ENCODE measurements at places on chromosomes 6 and 20. TPM values are rescaled to one million over a fixed set of nuclear protein-coding genes. Genes with fewer than 3 reads are reported as not detected.

The HLA-F gene
- total RNA-seq = 6.6 TPM

- DNase-seq = no peak
Observed at GRCh38 chr6:19795211-19795610, 42.0 kb upstream of the ID4 start.

DNA sequence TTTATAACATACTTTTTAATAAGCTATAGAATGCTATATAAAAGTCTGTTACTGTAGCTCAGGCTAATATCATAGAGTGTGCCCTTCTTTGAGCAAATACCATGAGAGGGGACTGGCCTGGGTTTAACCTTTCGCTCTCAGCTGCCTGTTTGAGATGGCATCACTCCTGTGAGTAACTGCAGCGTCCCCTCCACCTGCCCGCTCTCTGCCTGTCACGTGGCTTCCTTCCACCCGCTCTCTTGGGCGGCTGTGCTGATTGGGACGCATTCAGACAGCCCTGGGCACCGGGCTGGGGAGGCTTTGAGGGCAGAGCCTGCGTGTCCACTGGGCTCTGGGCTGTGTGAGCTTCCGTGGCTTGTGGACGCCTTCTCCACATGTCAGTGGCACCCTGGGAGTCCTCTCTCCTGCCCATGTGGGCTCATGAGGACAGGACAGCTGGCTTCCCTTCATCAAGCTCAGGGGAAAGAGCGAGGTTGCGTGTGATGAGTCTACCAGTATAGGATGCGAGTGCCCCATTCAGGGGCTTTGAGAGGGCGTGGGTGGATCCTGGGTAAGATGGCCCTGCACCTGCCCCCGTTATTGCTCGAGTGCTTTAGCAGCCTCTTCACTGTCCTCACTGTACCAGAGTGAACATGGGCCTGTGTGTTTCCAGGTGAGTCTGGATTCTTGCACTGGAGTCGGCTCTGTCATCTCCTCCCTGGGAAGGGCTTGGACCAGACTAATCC, 10.7 kb upstream of the C20orf204 start:
- no peak for DNase-seq

DNA sequence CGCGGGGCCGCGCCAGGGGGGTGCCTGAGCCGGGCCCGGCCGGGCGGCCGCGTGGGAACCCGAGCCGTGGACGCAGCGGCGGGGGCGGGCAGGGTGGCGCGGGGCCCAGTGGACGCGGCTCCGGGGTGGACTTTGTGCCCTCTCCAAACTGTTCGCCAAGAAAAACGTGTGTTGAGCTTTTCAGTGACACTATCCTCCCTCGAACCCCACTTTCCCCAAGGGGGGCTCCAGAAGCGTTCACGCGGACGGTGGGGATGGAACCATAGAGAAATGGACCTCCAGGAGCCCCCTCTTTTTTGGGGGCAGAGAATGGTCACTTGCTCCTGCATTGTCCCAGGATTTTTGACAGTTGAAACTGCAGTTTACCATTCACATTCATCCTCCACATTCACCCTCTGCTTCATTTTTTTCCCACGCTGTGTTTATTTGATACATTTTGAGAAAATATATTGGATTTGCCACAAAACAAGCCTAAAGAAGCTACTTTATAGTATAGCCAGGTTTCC, 2.9 kb upstream of the HIVEP1 start:
- DNase-seq = no peak

GRCh38 chr20:36407199-36407733, 101.1 kb downstream of the DLGAP4 start:
- DNase-seq = no peak

- DNase-seq = no peak
Observed at GRCh38 chr20:38635721-38636288, 34.2 kb downstream of the ARHGAP40 start.
